ENCODE measurements at places on chromosomes 2 and 18. TPM values are rescaled to one million over a fixed set of nuclear protein-coding genes. Genes with fewer than 3 reads are reported as not detected.

DNA sequence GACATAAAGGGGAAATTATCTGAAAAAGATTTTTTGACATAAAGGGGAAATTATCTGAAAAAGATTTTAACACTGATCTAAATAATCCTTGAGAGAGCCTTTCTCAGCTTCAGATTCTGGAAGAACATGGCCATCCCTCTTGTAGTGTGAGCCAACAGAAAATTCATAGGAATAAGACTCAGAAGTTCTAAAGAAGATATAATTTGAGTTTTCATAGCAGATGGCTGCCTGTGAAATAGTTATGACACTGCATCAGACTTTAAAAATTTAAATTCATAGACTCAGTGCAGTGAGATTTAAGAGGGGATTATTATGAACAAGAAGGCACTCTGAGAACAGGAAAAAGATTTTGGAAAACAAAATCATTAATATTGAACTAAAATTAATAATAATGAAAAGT is 50.6 kb downstream of the NCOA1 start:
- H3K27ac ChIP-seq = no peak overlapping the region
- no peak for DNase-seq
- H3K4me3 ChIP-seq = no peak overlapping the region
- peaks cover 3% of the 10 kb centered on the region for H3K4me1 ChIP-seq
- H3K36me3 ChIP-seq = no peaks in the 10 kb centered on the region
- H3K27me3 ChIP-seq = no peaks in the 10 kb centered on the region

DNA sequence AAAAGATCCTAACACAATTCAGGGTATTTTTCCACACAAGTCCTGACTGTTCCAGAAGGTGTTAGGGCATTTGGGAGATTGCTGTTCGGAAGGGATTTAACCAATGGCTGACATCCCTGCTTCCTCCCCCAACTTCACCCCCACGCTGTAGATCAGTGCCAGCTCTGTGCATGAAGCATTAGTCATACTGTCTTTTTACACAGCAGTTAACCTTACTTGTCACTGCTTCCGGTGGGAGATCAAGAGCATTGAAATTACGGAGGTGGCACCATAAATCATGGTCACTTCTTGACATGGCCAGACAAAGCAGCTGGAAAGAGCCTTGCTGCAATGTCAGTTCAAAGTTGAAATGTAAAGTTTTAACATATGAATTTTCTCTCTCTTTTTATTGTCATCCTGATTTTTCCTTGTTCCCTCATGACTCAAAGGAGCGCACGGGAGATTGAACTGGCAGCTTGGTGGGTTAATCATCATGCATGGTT is 70.2 kb downstream of the HRH4 start:
- DNase-seq = peak; percentile 54
- no peaks in the 10 kb centered on the region for H3K36me3 ChIP-seq
- H3K4me3 ChIP-seq = no peak overlapping the region
- no peak overlapping the region for H3K27ac ChIP-seq

- H3K27me3 ChIP-seq = no peaks in the 10 kb centered on the region
- H3K4me1 ChIP-seq = no peaks in the 10 kb centered on the region
- no peak overlapping the region for H3K27ac ChIP-seq
- DNase-seq = no peak
- no peaks in the 10 kb centered on the region for H3K36me3 ChIP-seq
Observed at GRCh38 chr2:16578081-16578480, 87.6 kb downstream of the CYRIA start.

GRCh38 chr2:36587101-36587500 is 10.9 kb downstream of the FEZ2 start:
- no peak for DNase-seq
- no peak overlapping the region for H3K4me3 ChIP-seq
- H3K27ac ChIP-seq = no peak overlapping the region
- H3K4me1 ChIP-seq = no peaks in the 10 kb centered on the region
- H3K36me3 ChIP-seq = peaks cover 43% of the 10 kb centered on the region

GRCh38 chr2:205681401-205682238 is 681 bp upstream of the NRP2 start:
- peak overlapping the region; percentile 89 for H3K4me3 ChIP-seq
- H3K27me3 ChIP-seq = no peaks in the 10 kb centered on the region
- H3K36me3 ChIP-seq = no peaks in the 10 kb centered on the region
- DNase-seq = peak; percentile 10
- no peak overlapping the region for H3K27ac ChIP-seq

Gene RAX
- not detected for total RNA-seq

- no peaks in the 10 kb centered on the region for H3K4me1 ChIP-seq
- no peaks in the 10 kb centered on the region for H3K36me3 ChIP-seq
- no peak overlapping the region for H3K4me3 ChIP-seq
Observed at GRCh38 chr2:172977270-172978062, 98.2 kb upstream of the MAP3K20 start.

DNA sequence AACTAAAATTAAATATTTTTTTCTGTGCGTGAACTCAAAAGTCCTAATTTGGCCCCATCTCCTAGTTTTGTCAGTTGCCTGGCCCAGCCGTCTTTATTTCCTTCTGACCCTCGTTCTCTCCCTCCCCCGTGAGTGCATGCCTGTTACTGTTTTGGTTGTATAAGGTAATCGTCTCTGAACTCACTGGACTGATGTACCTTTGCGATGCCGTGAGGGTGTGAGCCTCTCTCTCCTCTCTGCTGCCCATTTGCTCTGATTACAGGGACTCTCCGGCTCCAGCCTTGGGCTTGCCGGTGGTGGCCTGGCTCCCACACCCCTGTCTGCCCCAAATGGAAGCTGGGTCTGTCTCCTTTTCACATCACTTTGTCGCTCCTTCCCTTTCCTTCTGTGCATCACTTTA is 66.5 kb upstream of the RBM44 start:
- H3K4me1 ChIP-seq = peaks cover 27% of the 10 kb centered on the region
- H3K27me3 ChIP-seq = no peaks in the 10 kb centered on the region
- H3K4me3 ChIP-seq = no peak overlapping the region
- peaks cover 11% of the 10 kb centered on the region for H3K36me3 ChIP-seq

GRCh38 chr2:74881176-74881575 is 47.2 kb downstream of the HK2 start:
- H3K27me3 ChIP-seq = no peaks in the 10 kb centered on the region
- peaks cover 85% of the 10 kb centered on the region for H3K36me3 ChIP-seq
- no peak for DNase-seq

DNA sequence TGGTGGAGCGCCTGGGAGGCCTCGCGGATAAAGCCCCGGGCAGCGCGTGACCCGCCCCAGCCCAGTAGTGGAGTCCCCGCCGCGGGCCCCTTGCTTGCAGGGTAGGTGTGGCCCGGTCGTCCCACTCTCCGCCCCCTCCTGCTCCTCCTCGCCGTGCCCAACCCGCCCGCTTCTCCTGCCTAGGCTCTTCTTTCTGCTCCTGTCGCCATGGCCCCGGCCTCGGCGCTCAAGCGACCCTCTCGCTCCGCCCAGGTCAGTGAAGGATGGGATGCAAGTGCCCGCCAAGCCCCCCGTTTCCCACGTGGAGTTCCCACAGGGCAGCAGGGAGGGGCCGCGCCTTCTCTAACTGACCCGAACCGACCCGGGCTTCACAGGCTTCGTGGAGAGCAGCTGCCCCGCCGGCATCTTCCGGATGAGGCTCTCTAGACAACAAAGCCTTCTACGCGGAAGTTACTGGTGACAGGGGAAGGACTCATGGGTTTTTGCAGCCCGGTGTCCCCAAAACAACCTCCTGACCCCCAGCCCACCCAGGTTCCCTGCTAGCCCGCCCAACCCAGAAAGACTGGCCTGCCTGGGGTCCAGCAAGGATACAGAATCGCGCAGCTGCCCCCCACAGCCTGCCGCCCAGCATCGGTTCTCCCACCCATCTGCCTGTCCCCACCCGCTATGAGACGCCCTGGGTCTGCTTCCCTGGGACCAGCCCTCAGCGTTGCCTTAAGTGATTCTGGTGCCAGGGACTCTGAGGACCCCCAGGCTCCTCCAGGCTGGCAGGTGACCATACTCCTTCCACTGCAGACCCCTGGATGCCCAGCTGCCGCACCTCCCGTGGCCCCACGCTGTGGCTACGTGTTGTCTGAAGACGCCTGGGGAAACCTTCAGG is 32.8 kb downstream of the TTC32 start:
- no peaks in the 10 kb centered on the region for H3K36me3 ChIP-seq
- H3K4me3 ChIP-seq = peak overlapping the region; percentile 30
- no peaks in the 10 kb centered on the region for H3K27me3 ChIP-seq
- H3K4me1 ChIP-seq = 0 out of 2 replicates have a peak, but pooled peaks cover under 1% of the 10 kb centered on the region

- H3K4me3 ChIP-seq = no peak overlapping the region
- peak; percentile 50 for DNase-seq
- H3K36me3 ChIP-seq = peaks cover 2% of the 10 kb centered on the region
- no peaks in the 10 kb centered on the region for H3K4me1 ChIP-seq
Observed at GRCh38 chr2:31886700-31887099, 124.1 kb downstream of the MEMO1 start.

Gene ACVR2A
- total RNA-seq = 5.5 TPM

Gene STARD6
- total RNA-seq = not detected

Gene TRIM43
- not detected for total RNA-seq

Gene ZSWIM2
- not detected for total RNA-seq

GRCh38 chr2:12261986-12262680 is 454.6 kb upstream of the TRIB2 start:
- H3K27me3 ChIP-seq = no peaks in the 10 kb centered on the region
- H3K4me3 ChIP-seq = no peak overlapping the region
- no peak overlapping the region for H3K27ac ChIP-seq
- H3K36me3 ChIP-seq = no peaks in the 10 kb centered on the region
- no peaks in the 10 kb centered on the region for H3K4me1 ChIP-seq

Gene C1QL2
- total RNA-seq = not detected

- H3K27ac ChIP-seq = no peak overlapping the region
- H3K36me3 ChIP-seq = no peaks in the 10 kb centered on the region
- H3K27me3 ChIP-seq = no peaks in the 10 kb centered on the region
- DNase-seq = no peak
- no peak overlapping the region for H3K4me3 ChIP-seq
Observed at GRCh38 chr2:133814890-133815289, 246.6 kb upstream of the NCKAP5 start.

- H3K27me3 ChIP-seq = peaks cover 32% of the 10 kb centered on the region
- no peak for DNase-seq
- no peaks in the 10 kb centered on the region for H3K36me3 ChIP-seq
- H3K4me3 ChIP-seq = no peak overlapping the region
Observed at GRCh38 chr2:204033611-204034495, 97.3 kb downstream of the ICOS start.

Gene CERS6
- total RNA-seq = 25.9 TPM

DNA sequence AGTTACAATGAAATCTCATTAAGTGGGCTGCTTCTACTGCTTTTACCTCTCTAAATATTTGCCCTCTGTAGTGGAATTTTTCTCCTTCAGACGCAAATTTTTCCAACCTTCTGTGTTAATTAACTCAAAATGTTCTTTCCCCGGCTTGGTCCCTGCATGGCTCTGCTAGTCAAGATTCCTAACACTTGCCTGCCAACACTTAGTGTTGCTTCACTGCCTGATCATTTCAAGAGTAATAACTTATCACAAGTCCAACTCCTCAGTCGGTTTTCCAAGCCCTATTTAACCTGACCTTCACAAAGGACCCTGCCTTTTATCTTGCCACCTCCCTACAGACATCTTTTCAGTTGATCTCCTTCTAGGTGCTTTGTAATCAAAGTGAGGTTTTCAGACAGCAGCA is 142.7 kb downstream of the HRH4 start:
- H3K4me1 ChIP-seq = no peaks in the 10 kb centered on the region
- H3K27me3 ChIP-seq = peaks cover 80% of the 10 kb centered on the region
- H3K36me3 ChIP-seq = no peaks in the 10 kb centered on the region
- DNase-seq = no peak

GRCh38 chr2:168685600-168686451 is 116.6 kb upstream of the NOSTRIN start:
- no peak overlapping the region for H3K4me3 ChIP-seq
- H3K27ac ChIP-seq = no peak overlapping the region
- peaks cover 10% of the 10 kb centered on the region for H3K4me1 ChIP-seq
- H3K36me3 ChIP-seq = no peaks in the 10 kb centered on the region
- DNase-seq = no peak

- no peaks in the 10 kb centered on the region for H3K27me3 ChIP-seq
- H3K4me1 ChIP-seq = peaks cover 26% of the 10 kb centered on the region
- no peaks in the 10 kb centered on the region for H3K36me3 ChIP-seq
- no peak overlapping the region for H3K27ac ChIP-seq
- H3K4me3 ChIP-seq = no peak overlapping the region
Observed at GRCh38 chr2:207223051-207223450, 57.3 kb upstream of the KLF7 start.

Gene FBXO41
- total RNA-seq = 7.7 TPM

GRCh38 chr2:7530001-7530400 is 612.8 kb downstream of the RNF144A start:
- peak; percentile 65 for DNase-seq
- H3K4me3 ChIP-seq = no peak overlapping the region
- H3K4me1 ChIP-seq = peaks cover 15% of the 10 kb centered on the region
- H3K36me3 ChIP-seq = 0 out of 2 replicates have a peak, but pooled peaks cover 3% of the 10 kb centered on the region
- peak overlapping the region; percentile 42 for H3K27ac ChIP-seq

DNA sequence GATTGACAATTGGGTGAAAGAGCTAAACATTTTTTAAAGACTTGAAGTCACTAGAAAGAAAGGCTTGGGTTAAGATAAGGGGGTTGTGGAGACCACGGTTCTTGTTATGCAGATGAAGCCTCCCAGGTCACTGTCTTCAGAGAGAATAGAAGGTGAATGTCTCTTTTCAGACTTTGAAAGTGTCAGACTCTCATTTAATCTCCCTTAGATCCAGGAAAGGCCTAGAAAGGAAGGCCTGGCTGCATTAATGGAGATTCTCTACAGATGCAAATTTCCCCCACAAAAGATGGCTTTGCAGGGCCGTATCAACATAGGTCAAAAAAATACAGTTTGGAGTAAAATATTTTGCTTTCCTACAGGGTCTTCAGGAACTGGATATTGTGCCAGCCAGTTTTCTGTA is 193.9 kb downstream of the RTP5 start:
- no peak for DNase-seq
- peaks cover 22% of the 10 kb centered on the region for H3K27me3 ChIP-seq
- H3K4me1 ChIP-seq = no peaks in the 10 kb centered on the region
- no peak overlapping the region for H3K27ac ChIP-seq
- no peaks in the 10 kb centered on the region for H3K36me3 ChIP-seq

Gene SOX11
- not detected for total RNA-seq

DNA sequence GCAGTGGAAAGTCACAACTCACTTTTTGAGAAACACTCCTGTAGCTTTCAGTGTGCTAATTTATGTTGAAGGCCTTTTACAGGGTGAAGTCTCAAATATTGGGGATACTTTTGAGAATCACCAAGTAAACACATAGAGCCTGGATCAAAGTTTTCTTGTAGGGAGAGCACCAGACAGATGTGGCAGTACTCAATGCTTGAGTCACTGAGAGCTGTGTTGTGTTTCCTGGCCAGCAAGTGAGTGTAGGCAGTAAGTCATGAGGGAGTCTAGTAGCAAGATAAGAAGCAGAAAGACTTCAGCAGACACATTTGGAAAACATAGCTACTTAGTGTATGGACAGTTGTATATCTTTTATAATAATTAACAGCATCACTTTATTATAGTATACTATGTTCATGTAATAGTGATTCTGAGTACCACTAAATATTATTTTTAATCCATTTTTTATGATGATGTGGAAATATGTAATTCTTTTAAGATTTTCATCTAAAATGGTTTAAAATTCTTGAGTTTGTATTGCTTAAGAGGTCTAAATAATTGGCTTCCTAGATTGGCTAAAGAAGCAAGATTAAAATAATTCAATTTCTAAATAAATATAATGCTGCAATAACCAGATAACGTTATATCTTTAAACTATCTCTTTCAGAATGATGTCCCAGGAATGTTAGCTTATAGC is 12.8 kb downstream of the PSMD1 start:
- peaks cover 12% of the 10 kb centered on the region for H3K4me1 ChIP-seq
- no peak overlapping the region for H3K4me3 ChIP-seq
- peaks cover 70% of the 10 kb centered on the region for H3K36me3 ChIP-seq
- no peaks in the 10 kb centered on the region for H3K27me3 ChIP-seq

Gene OSBPL6
- total RNA-seq = 4.0 TPM

Gene NLRC4
- not detected for total RNA-seq

- peak overlapping the region; percentile 89 for H3K27ac ChIP-seq
- DNase-seq = peak; percentile 90
- H3K27me3 ChIP-seq = no peaks in the 10 kb centered on the region
- peak overlapping the region; percentile 62 for H3K4me3 ChIP-seq
- H3K36me3 ChIP-seq = peaks cover 36% of the 10 kb centered on the region
Observed at GRCh38 chr2:19933351-19933981, 31.7 kb upstream of the TTC32 start.

Gene OXER1
- total RNA-seq = not detected

All from PC-3 (cell line).